Diencephalon (tissue), 1 donor: ENCODE measurements at places on chromosomes 13 and 19. TPM values are rescaled to one million over a fixed set of nuclear protein-coding genes. Genes with fewer than 3 reads are reported as not detected.

SMIM44 gene
- total RNA-seq, result not detected

CYP4F8 gene
- total RNA-seq, result not detected

SIGLEC10 gene
- total RNA-seq, result 3.0 TPM

ATP12A gene
- total RNA-seq, result 0.69 TPM

PROZ gene
- total RNA-seq, result not detected

SIGLEC5 gene
- total RNA-seq, result 0.23 TPM

ZNF541 gene
- 0.23 TPM for total RNA-seq

PNKP gene
- total RNA-seq, result 26.3 TPM

FXYD3 gene
- total RNA-seq, result not detected

CLDN10 gene
- 17.1 TPM for total RNA-seq

ZNF98 gene
- 5.3 TPM for total RNA-seq

ATP4B gene
- 0.23 TPM for total RNA-seq

CD209 gene
- total RNA-seq, result 0.69 TPM

ELL gene
- 9.2 TPM for total RNA-seq

GZMM gene
- not detected for total RNA-seq

CGB2 gene
- total RNA-seq, result not detected

ZNF382 gene
- total RNA-seq, result 88.6 TPM

DAPK3 gene
- total RNA-seq, result 58.1 TPM

CCDC194 gene
- total RNA-seq, result not detected
